Mucosa of descending colon (tissue), 3 donors: ENCODE measurements at places on chromosomes 16 and 17. TPM values are rescaled to one million over a fixed set of nuclear protein-coding genes. Genes with fewer than 3 reads are reported as not detected.

- no peak for DNase-seq
Measured at GRCh38 chr16:883340-883739, 82.8 kb upstream of the GNG13 start.

RECQL5 gene
- total RNA-seq = 30.1 TPM

DNA sequence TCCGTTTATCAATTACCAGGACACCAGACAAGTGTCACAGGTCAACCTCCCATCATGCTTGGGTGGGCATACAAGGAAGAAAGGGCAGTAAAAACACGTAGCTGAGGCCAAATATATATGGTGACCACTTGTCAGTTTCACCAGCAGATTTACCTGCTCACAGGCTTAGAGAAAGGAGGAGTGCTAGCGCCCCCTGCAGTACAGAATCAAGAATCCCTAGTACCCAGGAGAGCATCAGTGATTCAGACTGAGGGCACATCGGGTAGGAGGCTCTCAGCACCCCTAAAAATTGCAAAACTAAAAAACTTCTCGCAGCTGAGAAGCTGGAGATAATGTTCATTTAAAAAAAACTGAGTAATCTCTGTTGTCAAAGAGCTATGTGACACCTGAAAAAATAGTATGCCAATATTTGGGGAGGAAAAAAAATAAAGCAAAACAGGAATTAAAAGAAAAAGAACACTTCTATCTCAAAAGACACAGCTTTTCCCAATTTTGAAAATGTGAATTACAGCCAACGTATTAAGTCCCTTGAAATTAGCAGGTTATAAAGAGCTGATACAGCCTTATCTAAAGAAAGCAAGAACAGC is 21.2 kb upstream of the MON1B start:
- peak; percentile 45 for DNase-seq

DNA sequence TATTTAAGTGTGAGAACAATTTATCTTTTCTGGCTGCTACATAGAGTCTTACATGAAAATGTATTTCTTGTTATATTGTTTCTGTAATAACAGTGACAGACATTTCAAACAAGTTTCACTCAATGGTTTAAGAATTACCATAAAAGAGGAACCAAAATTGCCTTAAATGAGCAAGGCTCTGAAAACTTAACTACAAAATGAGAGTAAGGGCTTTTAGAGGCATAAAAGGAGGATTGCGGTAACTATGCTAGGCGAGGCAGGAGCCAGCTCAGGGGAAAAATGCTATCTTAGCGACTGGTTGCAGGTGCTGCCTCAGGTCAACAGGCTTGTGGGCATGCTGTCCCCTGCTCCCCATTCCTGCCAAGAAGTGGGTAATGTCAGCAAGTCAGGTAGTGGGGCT is 81.7 kb upstream of the MSI2 start:
- DNase-seq = no peak

DNA sequence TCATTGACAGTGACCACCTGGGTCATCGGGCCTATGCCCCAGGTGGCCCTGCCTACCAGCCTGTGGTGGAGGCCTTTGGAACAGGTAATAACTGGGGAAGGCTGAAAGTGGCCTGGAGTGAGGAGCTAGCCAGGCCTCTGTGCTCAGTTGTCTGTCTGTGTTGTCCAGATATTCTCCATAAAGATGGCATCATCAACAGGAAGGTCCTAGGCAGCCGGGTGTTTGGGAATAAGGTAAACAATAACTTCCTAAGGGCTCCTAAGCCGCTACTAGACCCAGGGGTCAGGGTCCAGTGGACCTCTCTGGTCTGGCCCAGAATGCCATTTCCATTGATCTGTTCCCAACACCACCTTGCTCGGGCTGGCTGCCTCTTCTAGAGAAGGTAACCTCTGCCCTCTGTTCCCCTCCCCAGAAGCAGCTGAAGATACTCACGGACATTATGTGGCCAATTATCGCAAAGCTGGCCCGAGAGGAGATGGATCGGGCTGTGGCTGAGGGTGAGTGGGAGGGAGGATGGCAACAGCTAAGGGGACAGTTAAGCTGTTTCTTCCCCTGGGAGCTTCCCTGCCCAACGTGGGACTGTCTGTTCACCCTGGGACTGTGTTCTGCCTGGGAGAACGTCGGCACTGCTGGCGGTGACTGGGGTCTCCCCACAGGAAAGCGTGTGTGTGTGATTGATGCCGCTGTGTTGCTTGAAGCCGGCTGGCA is 1.9 kb upstream of the MLX start:
- DNase-seq = no peak

STH gene
- not detected for total RNA-seq

NUPR1 gene
- total RNA-seq = 51.7 TPM

GRCh38 chr17:40067710-40068109 is 4.9 kb downstream of the THRA start:
- no peak for DNase-seq

TBC1D3C gene
- total RNA-seq = 2.3 TPM

GRCh38 chr16:67525176-67525860 is 3.3 kb upstream of the RIPOR1 start:
- DNase-seq = no peak

DNA sequence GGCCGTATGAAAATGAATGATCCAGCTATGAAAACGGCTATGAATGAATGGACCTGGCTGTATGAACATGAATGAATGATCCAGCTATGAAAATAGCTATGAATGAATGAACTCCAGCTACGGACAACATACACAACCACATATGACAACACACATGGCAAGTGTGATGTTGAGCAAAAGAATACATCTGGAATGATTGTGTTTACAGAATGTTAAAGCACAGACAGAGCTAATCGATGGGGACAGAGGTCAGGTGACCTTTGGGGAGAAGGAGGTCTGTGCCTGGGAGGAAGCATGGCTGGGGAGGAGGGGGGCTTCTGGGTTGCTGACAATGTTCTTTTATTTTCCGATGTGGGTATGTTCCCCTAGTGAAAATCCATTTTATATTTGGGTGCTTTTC is 174.0 kb upstream of the WSCD1 start:
- no peak for DNase-seq

OR1F1 gene
- not detected for total RNA-seq

WFDC1 gene
- total RNA-seq = 7.5 TPM

DNA sequence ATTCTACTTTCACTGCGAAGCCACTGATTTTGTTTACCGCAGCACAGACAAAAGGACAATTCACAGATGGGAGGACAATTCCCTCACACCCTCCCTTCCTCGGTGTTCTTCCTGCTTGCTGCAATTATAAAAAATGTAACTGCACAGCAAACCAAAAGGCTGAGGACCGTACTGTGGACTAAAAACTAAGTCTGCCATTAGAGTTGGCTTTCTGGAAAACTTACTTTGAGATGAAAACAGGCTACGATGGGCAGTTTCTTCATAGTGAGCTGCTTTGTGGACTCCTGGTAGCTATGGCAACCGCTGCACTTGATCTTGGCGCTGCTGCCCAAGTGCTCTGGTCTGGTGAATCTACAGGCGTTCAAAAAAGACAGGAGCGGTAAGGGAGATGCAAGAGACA is 35.2 kb downstream of the USP22 start:
- DNase-seq = no peak

- DNase-seq = no peak
Measured at GRCh38 chr17:7502987-7503386, 18.8 kb downstream of the POLR2A start.

GPRC5B gene
- 2.8 TPM for total RNA-seq

- DNase-seq = no peak
Measured at GRCh38 chr16:68700120-68700519, 37.0 kb upstream of the CDH1 start.

NPIPA5 gene
- total RNA-seq = 11.0 TPM

DNA sequence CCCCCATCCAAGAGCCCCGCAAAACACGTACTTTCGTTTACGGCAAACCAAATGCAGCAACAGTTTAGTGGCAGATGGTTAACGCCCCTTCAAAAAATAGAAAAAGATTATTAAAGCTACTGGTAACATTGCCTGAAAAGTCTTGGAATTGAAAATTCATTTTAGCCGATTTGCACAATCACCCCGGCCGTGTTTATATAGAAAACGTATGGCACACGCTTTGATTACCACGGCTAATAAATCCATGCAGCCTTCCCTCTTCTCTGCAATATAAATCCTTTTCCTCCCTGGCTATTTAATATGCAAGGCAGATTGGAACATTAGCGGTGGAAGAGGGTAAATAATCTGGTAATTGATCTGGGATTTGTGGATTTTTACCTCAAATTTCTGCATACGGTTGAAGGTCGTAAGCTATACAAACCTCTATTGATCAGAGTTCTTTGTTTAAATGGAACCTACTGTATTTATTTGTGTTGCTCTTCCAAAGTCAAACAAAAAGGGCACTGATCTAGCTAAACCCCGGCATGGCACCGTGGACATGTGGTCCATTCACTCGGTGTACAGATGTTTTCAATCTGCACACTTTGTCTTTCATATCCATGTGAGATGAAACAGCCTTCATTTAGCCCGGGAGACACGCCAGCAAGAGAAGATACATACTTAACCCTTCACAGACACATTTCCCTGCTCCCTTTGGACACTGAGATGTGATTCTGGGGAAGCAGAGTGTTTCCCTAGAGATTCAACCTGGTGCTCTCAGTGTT is 238.1 kb upstream of the MAF start:
- no peak for DNase-seq

GRCh38 chr16:26317885-26318284 is 626.1 kb downstream of the HS3ST4 start:
- DNase-seq = no peak

DNA sequence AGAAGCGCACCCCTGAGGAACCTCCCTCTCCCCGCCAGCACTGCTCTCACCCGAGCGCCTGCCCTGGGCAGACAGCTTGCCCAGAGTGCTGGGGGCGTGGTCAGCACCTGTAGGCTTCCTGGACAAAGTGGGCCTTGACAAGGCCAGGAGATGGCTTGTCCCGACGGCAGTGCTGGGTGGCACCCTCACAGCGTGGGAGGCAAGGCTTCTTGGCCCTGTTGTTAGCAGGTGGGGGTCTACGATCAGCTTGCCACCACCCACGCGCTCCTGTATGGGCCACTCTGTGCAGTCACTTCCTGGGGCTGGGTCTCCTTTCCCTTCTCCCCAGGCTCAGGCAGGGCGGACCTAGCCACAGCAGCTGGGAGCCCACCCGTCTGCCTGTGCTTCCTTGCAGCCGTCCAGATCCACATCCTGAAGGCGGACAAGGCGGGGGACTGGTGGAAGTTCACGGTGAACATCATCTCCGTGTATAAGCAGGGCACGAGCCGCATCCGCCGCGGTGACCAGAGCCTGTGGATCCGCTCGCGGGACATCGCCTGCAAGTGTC is 218.0 kb downstream of the NTN1 start:
- DNase-seq = peak; percentile 65

DNA sequence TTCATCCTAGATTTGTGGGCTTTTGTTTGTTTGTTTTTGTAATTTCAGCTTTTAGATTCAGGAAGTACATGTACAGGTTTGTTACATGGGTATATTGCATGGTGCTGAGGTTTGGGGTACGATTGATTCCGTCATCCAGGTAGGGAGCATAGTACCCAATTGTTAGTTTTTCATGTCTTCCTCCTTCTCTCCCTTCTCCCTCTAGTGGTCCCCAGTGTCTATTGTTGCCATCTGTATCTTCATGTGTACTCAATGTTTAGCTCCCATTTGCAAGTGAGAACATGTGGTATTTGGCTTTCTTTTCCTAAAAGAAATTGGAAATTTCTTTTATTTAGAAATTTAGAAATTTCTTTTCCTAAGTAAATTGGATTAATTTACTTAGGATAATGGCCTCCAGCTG is 37.1 kb upstream of the BCAS3 start:
- no peak for DNase-seq

- DNase-seq = no peak
Measured at GRCh38 chr16:66477028-66477515, 50.0 kb downstream of the BEAN1 start.

GRCh38 chr16:15572329-15573001 is 70.5 kb downstream of the MARF1 start:
- DNase-seq = no peak

DNA sequence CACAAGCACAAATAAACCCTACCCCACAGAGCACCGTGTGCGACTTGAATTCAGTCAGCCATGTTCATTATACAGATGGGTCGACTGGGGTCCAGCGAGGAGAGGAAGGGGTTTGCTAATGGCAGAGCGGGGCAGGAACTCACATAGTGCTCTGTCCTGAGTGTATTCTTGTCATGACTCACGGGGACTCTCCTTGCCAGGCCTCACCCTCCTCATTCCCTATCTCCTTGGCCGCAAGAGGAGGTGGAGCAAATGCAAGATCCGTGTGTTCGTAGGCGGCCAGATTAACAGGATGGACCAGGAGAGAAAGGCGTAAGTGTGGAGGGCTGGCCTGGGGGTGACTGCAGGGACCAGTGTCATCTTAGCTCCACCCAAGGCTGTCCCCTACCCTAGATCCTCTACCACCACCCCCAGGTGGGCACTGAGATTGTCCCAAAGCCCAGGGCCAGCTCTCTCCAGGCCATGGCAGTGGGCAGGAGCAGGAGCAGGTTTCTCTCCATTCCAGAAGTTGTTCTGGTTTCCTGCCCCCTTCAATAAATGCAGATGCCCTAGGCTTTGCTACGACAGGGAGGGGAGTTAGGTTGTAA is 29.4 kb downstream of the SLC12A3 start:
- DNase-seq = no peak

GRCh38 chr16:88870608-88871348 is 4.3 kb upstream of the PABPN1L start:
- DNase-seq = no peak

GLOD4 gene
- total RNA-seq = 97.6 TPM

- DNase-seq = no peak
Measured at GRCh38 chr17:546456-546855, 168.2 kb downstream of the VPS53 start.

- no peak for DNase-seq
Measured at GRCh38 chr16:49810831-49811230, 45.1 kb downstream of the ZNF423 start.

GRCh38 chr16:11384184-11384955 is 39.1 kb downstream of the RMI2 start:
- DNase-seq = peak; percentile 33

DNA sequence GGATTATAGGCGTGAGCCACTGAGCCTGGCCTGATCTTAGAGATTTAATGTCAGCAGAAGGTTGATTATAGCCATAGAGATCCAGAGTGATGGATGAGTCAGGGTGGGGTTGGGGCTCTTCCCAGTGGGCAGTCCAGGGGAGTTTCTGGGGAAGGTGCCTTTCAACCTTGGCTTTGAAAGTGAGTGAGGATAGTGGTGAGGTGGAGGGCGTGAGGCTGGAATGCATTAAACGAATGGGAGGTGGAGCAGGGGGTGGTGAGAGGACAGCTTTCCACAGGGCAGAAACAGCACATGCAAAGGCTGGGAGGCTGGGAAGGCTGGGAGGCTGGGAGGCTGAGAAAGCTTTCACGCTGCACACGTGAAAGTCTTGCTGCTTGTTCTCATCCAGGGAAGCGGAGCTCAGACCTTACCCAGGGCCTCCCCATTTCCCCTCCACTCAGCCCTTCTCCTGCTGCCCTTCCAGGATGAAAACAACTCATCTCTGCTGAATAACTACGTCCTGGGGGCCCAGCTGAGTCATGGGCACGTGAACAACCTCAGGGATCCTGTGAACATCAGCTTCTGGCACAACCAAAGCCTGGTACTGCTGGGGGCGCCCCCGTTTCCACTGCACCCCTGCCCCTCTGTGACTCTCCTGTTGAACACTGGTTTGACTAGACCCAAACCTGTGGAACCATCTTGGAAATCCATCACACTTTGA is 22.3 kb downstream of the ADGRG5 start:
- no peak for DNase-seq
